Pancreas (tissue), 10 donors: ENCODE measurements at places on chromosomes 6 and 20. TPM values are rescaled to one million over a fixed set of nuclear protein-coding genes. Genes with fewer than 3 reads are reported as not detected.
A peak's percentile ranks its signal among the peaks of the same experiment; 100 is the strongest.

GRCh38 chr20:61760321-61760720 is 305.4 kb downstream of the TAF4 start:
- no peaks in the 10 kb centered on the region for H3K27me3 ChIP-seq
- H3K36me3 ChIP-seq, result no peaks in the 10 kb centered on the region
- no peak overlapping the region for H3K27ac ChIP-seq
- DNase-seq, result no peak
- H3K4me3 ChIP-seq, result no peak overlapping the region

GRCh38 chr20:19253916-19254820 is 41.7 kb downstream of the SLC24A3 start:
- no peaks in the 10 kb centered on the region for H3K36me3 ChIP-seq
- no peaks in the 10 kb centered on the region for H3K27me3 ChIP-seq
- no peak for DNase-seq
- H3K4me3 ChIP-seq, result no peak overlapping the region

DNA sequence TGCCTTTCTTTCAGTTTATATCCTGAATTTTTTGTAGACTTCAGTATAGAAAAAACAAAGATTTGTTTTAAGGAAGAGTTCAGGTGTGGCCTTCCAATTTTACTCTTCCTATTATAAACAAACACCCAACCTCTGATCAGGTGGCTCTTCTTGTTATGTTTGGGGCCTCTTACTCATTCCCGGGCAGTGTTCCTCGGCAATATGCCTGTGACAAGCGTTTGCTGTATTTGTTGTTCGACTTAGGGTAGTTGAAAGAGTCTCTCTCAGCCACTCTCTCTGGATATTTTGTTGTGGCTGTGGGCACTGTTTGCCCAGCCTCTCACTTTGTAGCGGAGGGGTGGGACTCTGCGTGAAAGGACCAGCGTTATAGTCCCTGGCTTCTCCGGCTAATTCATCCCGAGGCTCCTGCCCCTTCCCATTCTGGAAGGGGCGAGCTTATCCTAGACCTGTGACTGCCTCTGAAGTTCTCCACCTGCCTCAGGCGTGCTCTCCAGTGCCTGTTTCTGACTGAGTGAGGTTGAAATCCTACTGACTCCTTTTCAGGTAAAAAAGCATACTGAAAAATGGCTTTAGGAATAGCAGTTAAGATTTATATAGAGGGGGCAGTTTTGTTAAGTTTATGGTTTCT is 97.4 kb downstream of the PLCB4 start:
- no peak overlapping the region for H3K27ac ChIP-seq
- H3K4me1 ChIP-seq, result no peaks in the 10 kb centered on the region
- H3K4me3 ChIP-seq, result no peak overlapping the region
- H3K27me3 ChIP-seq, result no peaks in the 10 kb centered on the region

DNA sequence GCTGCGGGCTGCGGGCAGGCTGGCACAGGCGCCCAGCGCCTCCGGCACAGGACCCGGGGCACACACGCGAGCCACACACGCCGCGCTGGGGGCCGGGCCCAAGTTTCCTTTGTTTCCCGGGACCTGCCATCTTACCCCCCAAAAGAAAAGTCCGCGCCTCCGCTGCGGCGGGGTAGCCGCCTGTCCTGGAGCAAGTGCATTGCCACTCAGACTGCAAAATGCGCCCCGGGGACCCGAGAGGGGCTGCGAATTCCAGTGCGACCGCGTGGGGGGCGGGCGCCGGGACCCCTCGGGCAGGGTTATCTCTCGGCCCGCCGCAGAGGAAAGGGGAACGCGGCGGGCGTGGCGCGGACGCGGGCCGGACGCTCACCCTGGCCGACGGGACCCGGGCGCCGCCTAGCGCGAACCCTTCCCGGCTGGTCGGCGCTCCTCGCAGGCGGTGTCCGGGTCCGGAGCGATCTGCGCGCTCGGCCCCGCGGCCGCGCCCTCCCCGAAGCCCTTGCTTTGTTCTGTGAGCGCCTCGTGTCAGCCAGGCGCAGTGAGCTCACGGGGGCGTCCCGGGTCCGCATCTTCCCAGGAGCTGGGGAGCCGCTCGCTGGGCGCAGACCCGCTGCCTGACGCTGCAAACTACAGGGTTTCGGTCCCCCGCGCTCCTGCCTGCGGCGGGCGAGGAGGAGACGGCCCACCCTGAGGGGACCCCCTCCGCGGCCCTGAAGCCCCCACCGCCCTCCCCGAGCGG is 639 bp upstream of the CD24 start:
- DNase-seq, result peak; percentile 87
- H3K4me1 ChIP-seq, result peaks cover 6% of the 10 kb centered on the region
- peak overlapping the region; percentile 70 for H3K4me3 ChIP-seq
- H3K27ac ChIP-seq, result peak overlapping the region; percentile 98
- no peaks in the 10 kb centered on the region for H3K27me3 ChIP-seq

DNA sequence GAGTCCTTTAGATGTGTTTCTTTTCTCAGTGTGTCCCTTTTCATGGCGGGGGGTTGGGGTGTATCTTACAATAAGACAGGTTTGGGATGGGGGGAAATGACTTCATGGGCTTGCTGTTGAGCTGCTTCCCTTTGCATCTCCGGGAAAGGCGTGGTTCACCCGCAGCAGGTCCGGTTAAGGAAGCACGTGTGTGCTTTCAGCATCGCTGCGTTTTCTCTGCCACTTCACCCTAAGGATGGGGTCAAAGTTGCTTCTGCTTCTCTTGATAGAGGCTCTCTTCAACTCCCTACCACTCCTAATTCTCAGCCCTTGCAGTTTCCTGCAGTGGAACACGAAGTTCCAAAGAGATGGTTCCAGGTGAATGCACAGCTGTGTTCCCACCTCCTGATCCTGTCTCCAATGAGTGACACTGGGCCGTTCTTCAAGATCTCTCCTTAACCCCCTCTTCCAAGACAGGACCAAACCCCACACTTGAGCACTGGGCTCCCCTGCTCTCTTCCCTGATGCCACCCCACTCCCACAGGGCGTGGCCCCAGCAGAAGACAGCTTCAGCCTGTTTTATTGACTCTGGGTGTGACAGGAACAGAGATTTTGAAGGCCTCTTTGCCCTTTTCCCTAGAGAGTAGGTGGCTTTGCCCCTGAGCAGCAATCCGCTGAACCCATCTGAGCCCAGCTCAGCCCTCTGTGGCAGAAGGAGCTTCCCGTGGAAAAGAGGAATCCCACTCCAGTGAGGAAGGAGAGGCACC is 85.2 kb downstream of the PLEKHG1 start:
- DNase-seq, result no peak
- H3K4me1 ChIP-seq, result peaks cover 7% of the 10 kb centered on the region
- H3K27ac ChIP-seq, result no peak overlapping the region
- no peak overlapping the region for H3K4me3 ChIP-seq
- no peaks in the 10 kb centered on the region for H3K36me3 ChIP-seq

GRCh38 chr6:128507337-128508310 is 12.8 kb downstream of the PTPRK start:
- peaks cover 90% of the 10 kb centered on the region for H3K4me1 ChIP-seq
- H3K36me3 ChIP-seq, result no peaks in the 10 kb centered on the region
- H3K27ac ChIP-seq, result peak overlapping the region; percentile 63
- H3K4me3 ChIP-seq, result no peak overlapping the region

DNA sequence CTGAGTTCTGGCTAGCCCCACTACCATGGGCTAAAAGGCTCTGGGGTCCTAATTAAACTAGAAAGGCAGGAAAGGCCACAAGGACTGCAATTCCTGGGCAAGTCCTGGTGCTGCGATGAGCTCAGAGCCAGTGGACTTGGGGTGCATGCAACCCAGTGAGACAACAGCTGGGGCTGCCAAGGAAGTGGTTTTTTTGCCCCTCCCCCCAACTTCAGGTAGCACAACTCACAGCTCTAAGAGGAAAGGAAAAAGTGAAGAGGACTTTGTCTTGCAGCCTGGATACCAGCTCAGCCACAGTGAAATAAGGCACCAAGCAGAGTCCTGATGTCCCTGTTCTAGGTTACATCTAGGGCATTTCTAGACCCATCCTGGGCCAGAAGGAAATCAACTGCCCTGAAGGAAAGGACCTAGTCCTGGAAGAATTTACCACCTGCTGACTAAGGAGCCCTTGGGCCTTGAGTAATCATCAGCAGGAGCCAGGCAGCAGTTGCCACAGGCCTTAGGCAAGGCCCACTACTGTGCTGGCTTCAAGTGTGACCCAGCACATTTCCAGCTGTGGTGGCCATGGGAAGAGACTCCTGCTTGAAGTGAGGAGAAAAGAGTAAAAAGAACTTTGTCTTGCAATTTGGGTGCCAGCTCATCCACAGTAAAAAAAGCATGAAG is 358.4 kb downstream of the BTBD3 start:
- DNase-seq, result no peak
- H3K4me1 ChIP-seq, result no peaks in the 10 kb centered on the region
- H3K27ac ChIP-seq, result no peak overlapping the region
- H3K27me3 ChIP-seq, result no peaks in the 10 kb centered on the region
- no peak overlapping the region for H3K4me3 ChIP-seq

MMP24 gene
- total RNA-seq, result 5.8 TPM

- H3K27me3 ChIP-seq, result no peaks in the 10 kb centered on the region
- no peaks in the 10 kb centered on the region for H3K36me3 ChIP-seq
- H3K4me3 ChIP-seq, result no peak overlapping the region
- DNase-seq, result no peak
- H3K4me1 ChIP-seq, result peaks cover 5% of the 10 kb centered on the region
- no peak overlapping the region for H3K27ac ChIP-seq
These were observed 12.2 kb downstream of the BACH2 start for GRCh38 chr6:90284236-90285041.

GRCh38 chr6:35647400-35647799 is 41.3 kb downstream of the FKBP5 start:
- no peaks in the 10 kb centered on the region for H3K27me3 ChIP-seq
- H3K4me3 ChIP-seq, result no peak overlapping the region
- peaks cover 4% of the 10 kb centered on the region for H3K36me3 ChIP-seq
